ENCODE measurements at places on chromosomes 5 and 9.
A peak's percentile ranks its signal among the peaks of the same experiment; 100 is the strongest.

DNA sequence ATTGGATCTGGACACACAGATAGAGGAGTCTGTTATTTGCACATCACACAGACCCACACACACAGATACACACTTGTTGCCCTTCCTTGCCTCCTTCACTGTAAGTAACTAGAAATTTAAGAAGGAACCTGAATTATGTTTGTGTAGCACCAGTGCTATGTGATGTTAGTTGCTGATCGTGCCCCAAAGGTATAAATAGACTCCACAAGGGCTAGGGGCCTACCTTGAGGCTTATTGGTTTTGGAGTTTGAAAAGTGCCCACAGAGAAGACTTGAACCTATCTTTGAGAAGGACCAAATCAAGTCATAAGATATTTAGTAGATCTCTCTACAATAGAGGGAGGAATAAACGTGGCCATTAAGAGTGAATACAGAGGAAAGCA lies 8.8 kb upstream of the TGFBI start:
- no peak for DNase-seq

- DNase-seq = no peak
Observed at GRCh38 chr9:101591787-101592446, 2.9 kb downstream of the PPP3R2 start.

DNA sequence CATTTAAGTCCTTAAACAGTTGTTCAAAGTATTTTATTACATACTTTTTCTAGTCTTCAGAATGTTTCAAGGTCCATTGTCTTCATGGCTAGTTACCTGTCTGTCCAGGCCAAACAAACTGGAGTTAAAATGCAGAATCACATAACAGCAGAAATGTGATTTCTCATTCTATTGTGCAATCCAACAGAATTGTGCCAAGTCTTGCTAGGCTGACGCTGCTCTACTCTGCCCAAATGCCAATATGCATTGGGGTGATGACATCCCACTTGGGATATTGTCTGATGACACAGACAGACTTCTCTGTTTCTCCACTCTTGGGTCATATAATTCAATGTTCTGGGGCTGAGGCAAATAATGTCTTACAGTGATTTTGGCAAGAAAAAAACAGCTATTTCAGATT lies 5.2 kb upstream of the SLC22A5 start:
- no peak for DNase-seq

DNA sequence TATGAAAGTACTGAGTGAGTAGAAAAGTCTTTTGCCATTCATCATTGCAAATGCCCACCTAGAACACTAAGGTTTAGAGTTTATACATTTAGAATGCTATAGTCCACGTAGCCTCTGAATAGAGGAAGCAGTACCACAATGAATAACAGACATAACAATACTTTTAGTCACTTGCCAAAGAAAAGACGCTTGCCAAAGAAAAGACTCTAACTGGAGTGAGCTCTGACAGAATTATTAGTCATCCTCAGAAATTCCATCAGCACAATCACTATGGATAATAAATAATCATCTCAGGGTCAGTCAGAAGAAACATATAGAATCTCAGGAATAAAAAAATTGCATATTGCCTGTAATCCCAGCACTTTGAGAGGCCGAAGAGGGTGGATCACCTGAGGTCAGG lies 168.5 kb upstream of the TARS1 start:
- no peak for DNase-seq

GRCh38 chr5:121174351-121174750 lies 677.3 kb upstream of the FTMT start:
- no peak for DNase-seq

DNA sequence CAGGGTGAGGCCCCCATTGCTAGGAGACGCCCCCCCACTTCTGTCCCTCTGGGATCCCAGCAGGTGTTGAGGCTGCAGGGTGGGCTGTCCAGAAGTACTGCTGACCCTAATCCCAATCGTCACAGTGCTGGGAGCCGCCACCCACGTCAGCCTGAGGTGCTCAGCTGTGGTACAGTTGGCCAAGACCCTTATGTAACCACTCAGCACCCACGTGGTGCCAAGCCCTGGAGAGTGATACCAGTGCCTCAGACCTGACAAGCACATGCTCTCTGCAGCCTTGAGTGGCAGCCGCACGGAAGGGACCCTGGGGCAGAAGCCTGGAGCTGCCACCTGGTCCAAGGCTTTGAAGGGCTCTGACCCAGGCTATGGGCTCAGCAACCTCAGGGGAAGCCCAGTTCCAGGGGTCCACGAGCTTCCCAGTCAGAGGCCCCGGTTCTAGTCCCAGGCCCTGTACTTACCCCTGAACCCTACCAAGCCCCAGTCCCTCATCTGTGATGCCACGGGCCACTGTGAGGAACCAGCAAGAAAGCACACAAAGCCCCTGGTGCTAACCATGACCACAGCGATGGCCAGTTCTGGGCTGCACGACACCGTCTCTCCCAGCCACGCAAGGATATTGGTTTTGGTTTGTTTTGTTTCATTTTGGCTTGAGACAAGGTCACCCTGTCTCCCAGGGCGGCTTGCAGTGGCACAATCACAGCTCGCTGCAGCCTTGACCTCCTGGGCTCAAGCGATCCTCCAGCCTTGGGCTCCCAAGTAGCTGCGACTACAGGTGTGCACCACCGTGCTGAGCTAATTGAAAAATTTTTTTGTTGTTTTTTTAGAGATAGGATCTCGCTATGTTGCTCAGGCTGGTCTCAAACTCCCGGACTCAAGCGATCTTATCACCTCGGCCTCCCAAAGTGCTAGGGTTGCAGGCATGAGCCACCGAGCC lies 50.7 kb downstream of the DBH start:
- DNase-seq = peak; percentile 68

GRCh38 chr9:98521141-98521540 lies 187.6 kb downstream of the GABBR2 start:
- no peak for DNase-seq

GRCh38 chr9:8391132-8391531 lies 591.6 kb upstream of the DMAC1 start:
- no peak for DNase-seq

GRCh38 chr9:86605303-86605702 lies 251.1 kb upstream of the TUT7 start:
- no peak for DNase-seq

DNA sequence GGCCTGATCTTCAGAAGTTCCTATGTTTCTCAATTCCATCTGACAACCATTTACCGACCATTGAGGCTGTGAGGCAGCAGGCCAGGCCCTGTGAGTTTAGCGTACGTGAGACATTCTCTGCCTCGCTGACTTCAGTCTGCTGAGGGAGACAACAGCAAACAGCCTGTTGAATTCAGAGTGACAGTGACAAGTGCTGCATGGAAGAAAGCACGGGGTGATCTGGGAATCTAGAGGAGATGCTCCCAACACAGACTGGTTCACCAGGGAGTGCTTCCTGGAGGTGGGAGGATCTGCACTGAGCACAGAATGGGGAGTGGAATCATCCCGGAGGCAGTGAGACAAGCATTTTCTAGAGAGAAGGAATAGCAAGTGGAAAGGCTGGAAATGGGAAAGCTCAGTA lies 10.0 kb upstream of the DDX41 start:
- DNase-seq = no peak

- DNase-seq = no peak
Observed at GRCh38 chr9:129876815-129877214, 41.6 kb downstream of the USP20 start.

DNA sequence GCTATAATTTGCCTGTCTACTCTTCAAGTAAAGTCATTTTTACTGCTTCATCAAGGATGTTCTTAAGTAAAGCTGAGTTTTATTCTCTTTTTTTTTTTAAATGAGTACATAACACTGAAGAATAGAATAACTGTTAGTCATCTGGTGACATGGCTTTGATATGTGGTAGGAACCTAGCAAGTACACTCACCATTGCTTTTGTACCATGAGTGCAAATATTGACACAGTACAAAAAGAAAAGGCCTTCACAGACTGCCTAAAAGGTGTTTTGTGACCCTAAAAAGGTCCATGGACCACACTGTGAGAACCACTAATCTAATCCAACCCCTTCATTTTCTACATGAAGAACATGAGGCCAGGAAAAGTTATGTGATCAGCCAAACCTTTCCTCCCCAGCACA lies 55.0 kb downstream of the ECPAS start:
- no peak for DNase-seq

DNA sequence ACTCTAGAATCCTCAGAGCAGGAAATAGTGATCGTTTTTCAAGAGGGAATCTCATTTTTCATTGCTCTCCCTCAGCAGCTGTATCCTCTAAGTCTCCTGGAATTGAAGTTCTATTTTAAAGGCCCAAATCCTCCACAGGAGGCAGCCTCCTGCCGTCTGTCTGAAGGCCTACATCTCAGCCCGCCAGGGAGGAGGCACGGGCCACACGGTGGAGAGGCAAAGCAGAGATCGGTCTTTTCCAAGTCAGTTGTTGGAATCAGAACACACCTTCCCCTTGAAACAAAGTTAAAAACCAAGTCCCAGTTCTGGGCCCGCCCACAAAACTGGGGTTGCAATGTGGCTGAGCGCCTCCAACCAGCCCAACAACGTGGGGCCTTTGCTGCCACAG lies 68.7 kb downstream of the RAPGEF1 start:
- DNase-seq = no peak

- no peak for DNase-seq
Observed at GRCh38 chr5:22643356-22643755, 209.8 kb downstream of the CDH12 start.

GRCh38 chr9:70303268-70303667 lies 44.5 kb downstream of the SMC5 start:
- no peak for DNase-seq

DNA sequence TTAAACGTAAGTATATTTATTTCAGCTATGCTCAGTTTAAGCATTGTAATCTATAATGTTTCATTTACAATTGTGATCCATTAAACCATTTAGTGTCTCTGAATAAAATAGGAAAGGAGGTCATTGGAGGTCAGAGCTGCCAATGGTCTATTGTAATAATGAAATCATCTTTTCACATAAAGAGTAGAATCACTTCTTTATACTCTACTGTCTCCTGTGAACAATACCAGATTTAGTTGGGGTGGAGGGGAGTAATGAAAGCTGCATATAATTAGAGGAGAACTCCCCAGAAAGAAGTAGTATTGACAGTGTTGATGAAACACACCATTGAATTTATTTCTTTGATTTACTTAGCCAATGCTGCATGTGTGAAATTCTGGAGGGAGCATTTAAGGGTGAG lies 35.1 kb upstream of the ZFYVE16 start:
- no peak for DNase-seq
